Suppressor macrophage (primary cell): ENCODE measurements at places on chromosomes 11 and 22.

- DNase-seq: no peak
Observed at GRCh38 chr11:129866311-129866710, 29.1 kb downstream of the NFRKB start.

DNA sequence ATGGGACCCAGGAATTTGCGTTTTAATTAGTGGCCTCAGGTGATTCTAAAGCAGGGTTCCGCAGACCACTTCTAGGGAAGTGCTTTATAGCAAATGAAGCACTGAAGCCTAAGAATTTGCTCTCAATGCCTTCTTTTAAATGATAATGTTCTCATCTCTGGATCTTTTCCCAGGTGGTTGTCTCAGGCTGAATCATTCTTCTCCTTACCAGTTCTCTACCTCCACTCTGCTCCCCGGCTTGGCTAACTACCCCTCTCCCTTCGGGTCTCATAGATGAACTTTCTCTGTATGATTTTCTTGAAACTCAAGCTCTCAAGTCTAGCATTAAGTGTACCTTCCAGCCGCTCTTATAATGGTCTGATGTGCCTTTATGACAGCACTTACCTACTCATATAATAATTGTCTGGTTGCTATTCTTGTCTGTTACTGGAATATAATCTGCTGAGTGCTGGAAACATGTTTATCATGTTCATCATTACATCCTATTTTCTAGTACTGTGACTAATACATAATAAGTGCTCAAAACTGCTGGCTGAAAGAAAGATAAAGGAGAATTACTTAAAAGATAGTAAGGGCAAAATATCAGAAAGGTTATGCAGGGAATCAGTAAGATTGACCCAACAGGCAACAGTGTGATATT is 195.9 kb upstream of the SESN3 start:
- DNase-seq: no peak

- peak; percentile 42 for DNase-seq
Observed at GRCh38 chr22:38104084-38104483, 6.4 kb downstream of the BAIAP2L2 start.

- no peak for DNase-seq
Observed at GRCh38 chr22:33584152-33584551, 336.1 kb downstream of the LARGE1 start.

GRCh38 chr11:22808571-22809197 is 20.9 kb downstream of the SVIP start:
- DNase-seq: no peak
